ENCODE measurements at places on chromosomes 2 and 18. TPM values are rescaled to one million over a fixed set of nuclear protein-coding genes. Genes with fewer than 3 reads are reported as not detected.

GRCh38 chr18:34873986-34874580 is 164.0 kb downstream of the DTNA start:
- DNase-seq = no peak

DNA sequence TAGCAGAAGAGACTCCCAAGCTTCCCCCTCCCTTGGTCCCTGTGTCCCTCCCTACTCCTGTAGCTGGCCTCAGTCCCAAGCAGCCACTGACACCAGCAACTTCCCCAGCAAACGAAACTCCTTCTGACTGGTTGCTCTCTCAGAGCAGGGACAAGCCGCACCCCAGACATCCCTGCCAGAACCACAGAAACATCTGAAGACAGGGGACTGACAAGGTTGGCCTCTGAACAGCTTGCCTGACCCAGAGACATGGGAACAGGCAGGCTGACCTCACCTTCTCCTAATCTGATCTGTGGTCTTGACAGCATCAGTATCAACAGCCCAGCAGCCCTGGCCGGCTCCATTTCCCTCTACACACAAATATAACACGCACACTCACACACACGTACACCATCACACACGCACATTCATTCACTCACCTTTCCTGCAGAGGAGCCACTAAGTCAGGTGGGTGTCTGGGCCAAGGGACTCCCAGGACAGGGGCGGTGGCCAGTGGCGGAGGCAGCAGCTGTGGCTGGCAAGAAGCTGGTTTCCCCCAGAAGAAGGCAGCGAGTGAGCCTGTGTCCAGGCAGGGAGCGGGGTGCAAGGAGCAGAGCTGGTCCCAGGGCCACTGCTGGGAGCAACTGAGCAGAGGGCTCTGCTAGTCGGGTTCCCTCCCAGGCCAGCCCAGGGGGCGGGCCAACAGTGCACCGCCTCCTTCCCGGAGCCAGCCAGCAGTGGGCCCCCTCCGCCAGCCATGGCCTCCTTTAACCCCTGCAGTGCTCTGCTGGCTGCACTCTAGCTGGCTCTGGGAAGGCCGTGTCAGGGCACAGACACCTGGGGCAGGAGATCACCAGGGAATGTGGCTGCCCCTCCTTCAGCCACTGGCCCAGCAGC is 59.1 kb downstream of the TNS1 start:
- no peak for DNase-seq

DNA sequence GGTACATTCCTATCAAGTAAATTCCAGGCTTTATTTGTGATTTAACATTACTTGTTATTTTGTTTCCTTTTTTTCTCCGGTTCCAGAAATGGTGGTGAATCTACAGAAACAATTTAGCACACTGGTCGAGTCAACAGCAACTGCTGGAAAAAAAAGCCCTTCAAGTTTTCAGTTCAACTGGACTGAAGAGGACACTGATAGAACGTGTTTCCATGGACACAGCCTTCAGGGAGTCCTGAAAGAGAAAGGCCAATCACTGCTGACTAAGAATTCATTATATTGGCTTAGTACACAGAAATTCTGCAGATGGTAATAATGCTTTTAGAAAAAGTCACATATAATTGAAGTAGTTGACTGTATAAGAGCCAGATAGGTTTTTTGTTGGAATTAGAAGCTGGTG is 32.0 kb upstream of the GRHL1 start:
- no peak for DNase-seq

The KLHL41 gene
- not detected for total RNA-seq

The GCKR gene
- not detected for total RNA-seq

Measured in NCI-H460 (cell line).